RKO (cell line): ENCODE measurements at places on chromosomes 16 and 17.
A peak's percentile ranks its signal among the peaks of the same experiment; 100 is the strongest.

DNA sequence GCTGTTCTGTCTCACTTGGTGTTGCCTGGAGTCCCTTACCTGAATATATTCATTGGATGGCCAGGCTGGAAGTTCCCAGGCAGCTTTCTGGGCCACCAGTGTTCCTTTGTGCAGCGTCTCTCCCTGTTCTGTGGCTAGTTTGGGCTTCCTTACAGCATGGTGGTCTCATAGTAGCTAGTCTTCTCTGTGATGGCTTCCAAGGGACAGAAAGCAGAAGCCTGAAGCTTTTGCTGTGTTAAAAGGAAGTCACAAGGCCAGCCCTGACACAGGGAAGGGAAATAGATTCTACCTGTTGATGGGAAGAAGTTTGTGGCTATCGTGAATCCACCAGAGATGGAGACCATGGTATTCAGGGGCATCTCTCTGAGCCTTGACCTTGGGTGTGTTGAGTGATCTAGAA, 34.6 kb downstream of the PLCG2 start:
- DNase-seq: no peak

- DNase-seq: no peak
Observed at GRCh38 chr16:27579087-27579980, 29.4 kb downstream of the KATNIP start.

DNA sequence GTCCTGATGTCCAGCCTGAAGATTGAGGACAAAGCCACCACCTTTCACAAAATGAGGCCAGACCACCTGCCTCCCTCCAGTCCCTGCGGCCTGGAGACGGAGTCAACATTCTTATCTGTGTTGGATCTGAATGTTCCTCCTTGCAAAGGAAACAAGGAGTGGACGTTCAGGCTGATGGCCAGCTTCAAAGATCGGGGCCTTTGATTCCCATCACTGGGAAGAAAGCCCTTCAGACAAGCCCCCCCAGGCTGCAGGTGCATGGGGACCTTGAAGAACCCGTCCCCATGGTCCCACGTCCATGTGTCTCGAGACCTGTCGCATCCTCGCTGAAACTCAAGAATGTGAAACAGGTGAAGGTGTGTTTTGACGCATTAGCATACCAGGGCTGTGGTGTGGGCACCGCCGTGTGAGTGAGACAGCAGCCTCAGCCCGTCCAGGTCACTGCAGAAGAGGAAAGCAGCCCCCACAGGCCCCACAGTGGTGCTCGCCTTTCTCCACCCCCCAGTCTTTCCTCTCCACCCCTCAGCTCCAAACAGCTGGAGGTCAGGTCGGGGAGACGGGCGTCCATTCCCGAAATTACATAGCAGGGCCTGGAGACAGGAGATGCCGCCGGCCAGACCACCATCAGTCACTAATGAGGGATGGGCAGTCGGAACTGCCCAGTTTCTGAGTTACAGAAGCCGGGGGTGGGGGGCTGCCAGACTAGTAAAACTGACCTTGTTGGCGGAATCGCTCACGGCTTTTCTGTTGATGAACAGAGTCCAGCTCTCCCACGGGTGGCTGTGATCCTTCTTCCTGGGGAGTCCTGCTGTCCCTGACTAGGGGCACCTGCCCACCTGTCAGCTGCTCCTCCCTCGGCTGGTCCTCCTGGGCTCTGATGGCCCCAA, 877 bp upstream of the CSNK1D start:
- DNase-seq: no peak

- DNase-seq: no peak
Observed at GRCh38 chr17:21250854-21251253, 2.4 kb downstream of the NATD1 start.

GRCh38 chr16:22274916-22275315, 22.3 kb upstream of the POLR3E start:
- DNase-seq: no peak

DNA sequence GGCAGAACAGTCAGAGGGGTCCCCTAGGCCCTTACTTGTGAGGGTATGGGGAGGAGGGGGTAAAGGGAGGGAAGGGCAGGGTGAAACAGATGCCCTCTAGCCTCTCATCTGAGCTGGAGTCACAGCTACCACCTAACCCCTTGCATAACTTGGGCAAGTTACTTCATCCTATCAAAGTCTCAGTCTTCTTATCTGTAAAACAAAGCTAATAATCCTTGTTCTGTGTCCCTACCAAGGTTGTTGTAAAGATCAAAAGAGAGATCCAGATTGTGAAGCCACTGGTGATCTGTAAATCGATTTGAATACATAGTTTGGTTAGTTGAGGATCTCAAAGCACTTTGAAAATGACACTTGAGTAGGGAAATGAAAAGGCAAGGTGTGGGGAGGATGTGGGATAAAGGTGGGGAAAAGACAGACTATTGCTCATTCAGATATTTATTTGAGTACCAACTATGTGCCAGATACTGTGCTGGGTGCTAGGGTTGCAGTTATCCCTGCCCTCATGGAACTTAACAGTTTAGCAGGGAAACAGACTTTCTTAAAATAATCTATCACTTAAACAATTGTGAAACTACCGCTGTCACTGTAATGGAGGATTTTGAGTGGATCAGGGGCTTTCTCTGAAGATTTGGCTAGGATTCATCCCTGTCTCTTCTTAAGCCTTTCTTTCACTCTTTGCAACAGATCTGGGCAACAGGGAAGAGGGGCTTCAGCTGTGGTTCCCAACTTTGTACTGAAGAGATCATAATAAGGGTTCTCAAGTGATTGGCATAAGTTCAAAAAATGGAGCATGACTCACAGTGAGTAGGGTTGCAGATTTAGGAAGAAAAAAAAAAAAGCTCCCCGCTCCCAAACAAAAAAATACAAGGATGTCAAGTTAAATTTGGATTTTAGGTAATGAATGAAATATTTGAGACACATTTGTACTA, 3.0 kb downstream of the HEATR9 start:
- DNase-seq: peak; percentile 46

- no peak for DNase-seq
Observed at GRCh38 chr17:49351572-49352140, 10.4 kb downstream of the ZNF652 start.

- DNase-seq: peak; percentile 47
Observed at GRCh38 chr16:30112197-30113030, 923 bp downstream of the GDPD3 start.

- DNase-seq: no peak
Observed at GRCh38 chr17:76046064-76046463, 19.0 kb upstream of the EVPL start.

GRCh38 chr16:3283543-3284447, 504 bp downstream of the ZNF263 start:
- peak; percentile 40 for DNase-seq

GRCh38 chr16:51155820-51156806, 5.0 kb upstream of the SALL1 start:
- no peak for DNase-seq

DNA sequence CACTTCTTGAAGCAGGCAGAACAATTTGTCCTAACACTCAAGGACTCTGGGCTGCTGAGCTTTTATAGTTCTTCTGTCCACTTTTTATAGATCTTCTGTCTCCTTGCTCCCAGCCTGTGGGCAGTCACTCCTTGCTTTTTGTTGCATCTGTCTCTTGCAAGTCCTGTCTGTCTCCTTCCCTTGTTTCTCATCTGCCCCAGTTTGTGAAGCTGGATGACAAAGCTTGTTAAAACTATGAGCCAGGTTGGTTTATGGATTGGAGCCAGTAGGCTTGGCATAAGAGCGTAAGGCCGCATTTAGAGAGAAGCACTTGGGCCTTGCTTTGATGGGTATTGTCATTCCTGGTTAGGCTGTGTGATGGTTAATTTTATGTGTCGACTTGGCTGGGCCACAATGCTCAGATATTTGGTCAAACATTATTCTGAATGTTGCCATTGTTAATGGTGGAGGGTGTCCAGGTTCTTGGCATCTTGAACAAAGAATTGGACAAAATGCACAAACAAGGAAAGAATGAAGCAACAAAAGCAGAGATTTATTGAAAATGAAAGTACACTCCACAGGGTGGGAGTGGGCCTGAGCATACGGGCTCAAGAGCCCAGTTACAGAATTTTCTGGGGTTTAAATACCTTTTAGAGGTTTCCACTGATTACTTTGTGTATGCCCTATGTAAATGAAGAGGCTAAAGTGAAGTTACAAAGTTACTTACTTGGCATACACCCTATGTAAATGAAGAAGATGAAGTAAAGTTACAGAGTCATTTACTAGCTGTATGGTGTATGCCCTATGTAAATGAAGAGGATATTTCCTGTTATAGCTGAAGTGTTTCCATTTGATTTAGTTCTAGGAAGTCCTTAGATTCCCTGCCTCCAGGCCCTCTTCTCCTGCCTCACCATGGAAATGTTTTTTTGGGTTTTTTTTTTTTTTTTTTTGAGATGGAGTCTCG, 8.0 kb upstream of the CPPED1 start:
- DNase-seq: no peak

DNA sequence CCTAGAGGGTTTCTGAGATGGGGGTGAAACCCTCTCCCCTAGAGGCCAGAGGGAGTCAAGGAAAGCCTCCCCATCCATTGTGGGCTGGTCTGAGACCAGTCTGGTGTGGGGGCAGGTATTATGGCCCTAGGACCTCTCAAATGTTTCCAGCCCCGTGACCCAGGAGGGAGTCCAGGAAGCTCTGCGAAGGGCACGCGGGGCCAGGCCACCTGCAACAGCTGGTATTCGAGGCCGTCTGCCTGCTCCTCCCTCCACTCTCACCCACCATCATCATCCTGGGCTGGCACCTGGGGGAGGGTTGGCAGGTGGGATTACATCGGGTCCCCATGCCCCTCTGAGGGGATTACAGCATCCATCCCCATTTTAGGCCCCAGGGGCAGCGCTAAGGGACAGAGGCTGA, 38.1 kb upstream of the DLX4 start:
- DNase-seq: no peak

DNA sequence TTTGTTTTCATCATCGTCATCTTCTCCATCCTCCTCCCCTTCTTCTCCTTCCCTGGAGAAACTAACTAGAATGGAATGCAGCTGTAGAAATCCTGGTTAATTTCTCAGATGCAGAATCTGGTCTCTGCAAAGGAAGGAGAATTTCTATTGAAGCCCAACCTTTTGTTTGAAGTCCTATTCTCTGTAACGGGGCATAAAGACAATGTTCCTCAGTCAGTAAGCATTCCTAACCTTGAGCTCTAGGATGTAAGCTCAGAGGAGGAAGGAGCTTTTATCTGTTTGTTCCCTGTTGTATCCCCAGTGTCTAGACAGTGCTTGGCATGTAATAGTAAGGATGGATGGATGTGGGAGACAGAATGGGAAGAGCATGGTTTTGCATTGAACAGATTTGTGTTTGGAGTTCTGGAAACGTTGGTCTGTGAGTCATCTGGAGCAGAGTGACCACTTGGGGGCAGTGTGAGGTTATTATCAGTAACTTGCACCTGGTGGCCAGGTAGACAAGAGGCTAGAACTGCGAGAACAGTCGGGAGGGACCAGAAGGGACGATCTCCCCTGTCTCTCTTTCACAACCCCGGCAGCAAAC, 363.7 kb downstream of the SNX29 start:
- no peak for DNase-seq

DNA sequence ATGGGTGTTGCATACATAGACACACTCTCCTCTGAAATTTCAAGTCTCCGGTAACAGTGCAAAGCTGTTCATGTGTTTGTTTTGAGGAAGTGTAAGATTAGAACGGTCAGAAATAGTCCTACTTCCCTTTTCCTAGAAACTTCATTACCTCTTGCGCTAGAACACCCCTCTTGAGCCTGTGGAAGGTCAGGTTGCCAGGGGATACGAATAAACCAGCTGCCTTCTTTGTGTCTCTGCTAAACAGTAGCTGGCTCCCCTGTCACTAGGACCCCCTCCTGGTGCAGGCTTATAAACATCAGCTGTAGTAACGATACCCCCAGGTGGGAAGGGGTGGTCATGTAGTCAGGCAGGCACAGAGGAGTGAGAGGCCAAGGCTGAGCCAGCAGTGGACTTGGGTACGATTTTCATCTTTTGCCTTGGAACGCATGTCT, 113.4 kb upstream of the RCVRN start:
- no peak for DNase-seq

GRCh38 chr16:18853694-18854093, 52.3 kb upstream of the ARL6IP1 start:
- DNase-seq: no peak

- no peak for DNase-seq
Observed at GRCh38 chr17:67139784-67140665, 95.7 kb downstream of the CACNG1 start.

- no peak for DNase-seq
Observed at GRCh38 chr17:20092261-20092867, 83.2 kb downstream of the SPECC1 start.

GRCh38 chr17:4998027-4998731, 429 bp downstream of the KIF1C start:
- DNase-seq: no peak

DNA sequence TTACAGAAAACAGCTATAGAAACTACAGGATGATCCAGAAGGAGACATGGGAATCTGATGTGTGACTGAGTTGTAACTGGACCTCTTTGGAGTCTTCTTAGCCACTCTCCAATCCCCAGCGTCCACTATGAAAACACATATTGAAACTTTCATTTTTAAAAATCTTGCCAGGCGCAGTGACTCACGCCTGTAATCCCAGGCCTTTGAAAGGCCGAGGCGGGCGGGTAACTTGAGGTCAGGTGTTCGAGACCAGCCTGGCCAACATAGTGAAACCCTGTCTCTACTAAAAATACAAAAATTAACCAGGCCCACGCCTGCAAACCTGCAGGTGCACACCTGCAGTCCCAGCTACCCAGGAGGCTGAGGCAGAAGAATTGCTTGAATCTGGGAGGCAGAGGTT, 53.3 kb downstream of the HIC1 start:
- DNase-seq: no peak

DNA sequence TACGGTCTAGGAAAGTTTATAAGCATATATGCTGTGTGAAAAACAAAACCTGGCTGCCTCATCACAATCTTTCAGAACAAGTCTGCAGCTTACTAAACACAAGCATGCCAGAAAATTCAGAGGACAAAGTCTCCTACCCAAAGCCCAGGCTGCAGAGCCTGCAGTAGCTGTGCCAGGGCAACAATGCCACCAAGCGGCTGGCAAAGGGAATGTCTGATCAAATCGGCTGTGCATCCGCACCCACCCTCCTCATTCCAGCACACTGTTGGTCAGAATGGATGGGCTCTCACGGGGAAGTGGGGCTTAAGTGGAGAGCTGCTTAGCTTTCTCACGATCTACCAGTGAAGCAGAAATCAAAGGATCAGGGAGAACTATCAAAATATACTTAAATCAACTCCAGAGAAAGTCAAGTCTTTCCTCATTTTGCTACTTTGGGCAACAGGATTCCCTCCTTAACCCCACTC, 73.5 kb downstream of the CYTH1 start:
- peak; percentile 80 for DNase-seq

GRCh38 chr16:27313422-27314160, at the start of gene IL4R:
TSS of gene IL4R (plus strand) at chr16:27313974. CDS start at chr16:27340204, 26,230 bp downstream.
- DNase-seq: peak; percentile 64

DNA sequence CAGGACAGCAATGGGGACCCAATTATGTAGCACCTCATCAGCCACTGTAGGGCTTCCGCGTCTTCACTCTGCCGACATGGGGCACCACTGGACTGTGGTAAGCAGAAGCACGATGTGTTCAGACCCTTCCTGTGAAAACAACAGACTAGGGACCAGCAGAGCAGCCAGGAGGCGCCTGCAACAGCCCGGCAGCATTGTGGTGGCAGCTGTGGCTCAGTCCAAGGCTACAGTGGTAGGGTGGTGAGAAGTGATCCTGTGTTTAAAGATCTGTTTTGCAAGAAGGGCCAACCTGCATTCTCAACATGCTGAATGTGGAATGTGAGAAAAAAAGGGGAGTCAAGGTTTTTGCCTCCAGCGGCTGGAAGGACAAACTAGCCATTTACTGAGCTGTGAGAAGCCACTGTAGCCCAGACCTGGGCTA, 80.8 kb downstream of the GAS7 start:
- no peak for DNase-seq

GRCh38 chr16:48330841-48331192, 54.4 kb downstream of the SIAH1 start:
- no peak for DNase-seq

GRCh38 chr17:14749269-14749668, 448.4 kb downstream of the HS3ST3B1 start:
- DNase-seq: no peak
